ENCODE measurements at places on chromosomes 7 and 10. TPM values are rescaled to one million over a fixed set of nuclear protein-coding genes. Genes with fewer than 3 reads are reported as not detected.

PBLD gene
- 0.66 TPM for polyA plus RNA-seq

CYP3A7 gene
- not detected for polyA plus RNA-seq

PKD2L1 gene
- polyA plus RNA-seq, result not detected

HPSE2 gene
- 0.01 TPM for polyA plus RNA-seq

SPDYE16 gene
- not detected for polyA plus RNA-seq

DRGX gene
- polyA plus RNA-seq, result not detected

DNA sequence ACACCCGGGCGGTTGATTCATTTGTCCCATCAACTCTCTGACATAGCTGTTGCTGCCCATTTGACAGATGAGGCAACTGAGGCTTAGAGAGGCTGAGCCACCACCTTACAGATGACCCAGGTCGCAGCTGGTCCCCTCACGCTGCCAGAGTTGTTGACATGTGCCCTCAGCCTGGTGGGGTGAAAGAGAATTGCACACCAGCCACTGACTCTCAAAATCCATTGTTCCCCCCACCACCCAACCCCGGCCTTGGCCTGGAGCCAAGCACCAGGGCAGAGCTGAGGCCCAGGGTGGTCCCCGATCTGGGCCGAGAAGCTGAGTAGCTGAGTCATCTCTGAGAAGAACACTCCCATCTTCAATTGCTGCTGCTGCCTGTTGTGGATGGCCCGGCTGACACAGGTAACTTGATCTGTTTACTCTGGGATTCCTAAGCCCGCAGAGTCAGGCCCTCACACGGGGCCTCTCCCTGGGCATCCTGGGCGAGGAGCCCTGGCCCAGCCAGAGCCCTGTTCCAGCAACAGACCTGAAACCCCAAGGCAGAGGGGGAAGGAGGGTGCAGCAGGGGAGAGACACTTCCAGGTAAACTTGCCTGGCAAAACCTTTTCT, 27.5 kb downstream of the PVRIG start:
- no peak for DNase-seq

GRCh38 chr7:34322841-34323240, 335.2 kb upstream of the NPSR1 start:
- DNase-seq, result no peak

GRCh38 chr10:67853512-67853911, 15.5 kb upstream of the DNAJC12 start:
- no peak for DNase-seq

DNA sequence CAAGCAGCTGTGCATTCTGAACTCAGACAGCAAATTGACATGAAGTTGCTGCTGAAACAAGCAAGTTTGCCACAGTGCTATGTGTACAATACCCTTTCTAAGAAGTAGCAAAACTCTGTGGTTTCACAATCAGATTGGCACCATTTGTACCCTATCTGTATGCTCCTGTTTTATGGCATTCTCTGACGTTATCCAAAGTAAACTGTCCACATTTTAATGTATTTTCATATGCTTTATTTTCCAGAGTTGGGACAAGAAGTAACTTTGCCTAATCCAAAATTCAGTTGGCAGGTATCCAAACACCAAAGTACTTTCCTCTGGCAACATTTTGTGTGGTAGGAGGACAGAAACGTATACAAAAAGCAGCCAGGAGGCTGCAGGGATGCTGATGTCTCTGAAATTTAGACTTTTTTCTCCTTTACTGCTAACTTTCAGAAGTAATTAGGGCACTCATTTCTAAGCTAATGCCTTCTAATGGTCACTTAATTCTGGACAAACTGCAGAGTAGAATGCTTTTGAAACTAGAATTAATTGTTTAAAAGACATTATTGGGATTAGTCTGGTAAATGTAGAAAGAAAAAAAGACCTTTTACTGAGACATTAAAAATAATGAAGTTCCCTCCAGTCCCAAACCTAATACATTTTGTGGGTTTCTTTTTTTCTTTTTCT, 414.7 kb upstream of the NRP1 start:
- no peak for DNase-seq

- no peak for DNase-seq
These were observed 131.6 kb downstream of the AGMO start for GRCh38 chr7:15430191-15430590.

GRCh38 chr7:80443325-80443724, 68.5 kb downstream of the GNAT3 start:
- no peak for DNase-seq

DNA sequence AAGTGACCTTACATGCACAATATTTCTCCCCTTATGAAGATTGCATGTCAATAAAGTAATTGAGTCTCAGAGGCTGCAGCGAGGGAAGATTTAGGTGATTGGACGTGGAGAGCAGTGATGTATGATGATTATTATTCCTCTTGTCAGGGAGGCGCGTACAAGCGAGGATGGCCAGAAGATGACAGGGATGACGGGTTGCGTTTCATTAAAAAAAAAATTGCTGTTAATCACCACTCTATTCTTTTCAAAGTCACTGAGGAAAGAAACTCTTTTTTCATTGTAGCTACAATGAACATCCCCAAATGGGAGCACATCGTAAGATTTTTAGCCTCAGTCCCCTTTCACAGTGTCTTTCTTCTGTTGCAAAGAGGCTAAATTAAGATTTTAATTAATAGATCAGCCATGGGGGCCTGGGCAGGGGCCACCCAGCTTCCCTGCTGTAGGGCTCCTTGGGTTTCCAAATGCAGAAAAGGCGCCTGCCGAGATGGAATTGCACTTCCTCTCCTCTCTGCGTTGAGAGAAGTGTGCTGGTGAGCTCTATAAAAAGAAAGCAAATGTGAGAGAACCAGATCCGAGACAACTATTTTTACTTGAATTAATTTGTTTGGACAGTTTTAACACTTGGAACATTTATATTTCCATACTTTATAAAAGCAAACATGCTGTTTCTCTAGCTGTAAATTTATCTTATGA, 998.1 kb downstream of the LRMDA start:
- no peak for DNase-seq

- no peak for DNase-seq
These were observed 261.0 kb upstream of the MKLN1 start for GRCh38 chr7:131066635-131067034.

DNA sequence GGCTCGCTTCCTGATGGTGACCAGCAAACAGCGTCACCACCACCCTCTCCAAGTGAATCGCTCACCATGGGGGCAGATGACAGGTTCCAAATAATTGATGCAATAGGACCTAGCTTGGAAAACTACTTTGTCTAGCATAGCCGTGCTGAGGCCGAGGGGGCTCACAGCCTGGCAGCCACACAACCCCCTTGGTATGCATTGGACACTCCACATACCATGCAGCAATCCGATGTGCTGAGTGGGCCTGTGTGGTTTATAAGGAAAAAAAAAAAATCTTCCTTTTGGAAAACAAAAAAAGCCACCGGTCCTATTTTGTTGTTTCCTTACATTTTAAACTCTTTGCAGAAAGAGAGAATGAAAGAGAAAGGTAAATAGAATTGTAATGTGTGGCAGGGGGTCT, 15.1 kb downstream of the GATA3 start:
- no peak for DNase-seq

DNA sequence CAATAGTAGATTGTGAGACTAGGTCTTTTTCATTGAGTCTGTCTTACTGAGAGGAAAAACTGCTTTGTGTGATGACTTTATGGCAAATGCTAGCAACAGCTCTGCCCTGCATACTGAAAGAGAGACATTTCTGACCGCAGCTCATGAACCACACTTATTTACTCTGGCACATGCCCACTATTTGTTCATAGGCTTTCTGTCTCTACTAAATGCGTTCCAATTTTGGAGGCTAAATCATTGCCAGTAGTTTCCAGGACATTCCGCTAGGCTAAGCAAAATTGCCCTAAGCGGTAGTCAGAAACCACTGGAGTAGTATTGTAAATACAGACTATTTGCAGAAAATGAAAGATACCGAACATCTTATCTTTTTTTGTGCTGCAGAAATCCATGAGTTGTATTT, 55.6 kb upstream of the DLX6 start:
- no peak for DNase-seq

DNA sequence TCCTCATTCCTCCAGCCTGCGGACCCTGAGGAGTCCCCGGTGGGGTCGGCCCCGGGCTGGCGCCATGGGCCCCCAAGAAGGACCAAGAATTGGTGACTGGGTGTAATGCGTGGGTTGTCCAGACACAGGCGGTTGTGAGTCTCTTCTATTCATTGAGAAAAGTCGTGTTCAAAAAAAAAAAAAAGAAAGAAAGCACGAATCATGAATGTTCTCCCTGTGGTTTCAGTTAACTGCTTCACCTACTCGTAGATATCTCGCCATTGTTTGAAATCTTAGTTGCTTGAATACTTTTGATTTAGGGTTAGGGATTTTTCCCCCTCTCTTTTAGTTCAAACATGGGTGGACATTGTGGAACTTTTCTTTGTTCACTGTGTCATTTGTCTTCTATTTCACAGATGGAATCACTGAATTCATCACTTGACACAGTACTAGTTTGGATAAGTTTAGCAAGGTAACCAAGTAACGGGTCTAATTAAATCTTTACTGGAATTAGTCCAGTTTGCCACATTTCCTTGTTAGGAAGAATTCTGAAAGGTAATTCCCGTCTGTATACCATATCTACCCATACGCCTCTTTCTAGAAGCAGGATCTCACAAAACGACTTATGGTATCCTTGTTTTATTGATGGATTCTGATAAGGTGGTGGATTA, 775 bp downstream of the STARD3NL start:
- no peak for DNase-seq

GRCh38 chr10:122301055-122301810, 30.1 kb downstream of the BTBD16 start:
- DNase-seq, result no peak

DNA sequence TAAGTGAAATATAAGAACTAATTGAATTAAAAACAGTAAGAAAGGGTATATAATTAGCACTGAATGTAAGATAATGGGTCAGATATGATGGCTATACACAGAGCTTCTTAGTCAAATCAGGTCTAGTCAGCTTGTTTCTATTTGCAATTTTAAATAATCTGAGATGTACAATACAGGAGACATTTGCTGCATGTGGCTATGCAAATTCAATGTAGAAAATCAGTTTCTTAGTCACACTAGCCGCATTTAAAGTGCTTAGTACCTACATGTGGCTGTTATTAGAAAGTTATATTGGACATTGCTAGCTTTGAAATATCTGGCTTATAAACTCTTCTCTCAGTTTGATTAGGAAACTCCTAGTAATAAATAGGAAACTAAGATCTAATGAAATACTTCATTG, 25.3 kb downstream of the CCDC7 start:
- DNase-seq, result no peak

- DNase-seq, result no peak
These were observed 162.3 kb downstream of the SKIDA1 start for GRCh38 chr10:21363092-21363730.

DNA sequence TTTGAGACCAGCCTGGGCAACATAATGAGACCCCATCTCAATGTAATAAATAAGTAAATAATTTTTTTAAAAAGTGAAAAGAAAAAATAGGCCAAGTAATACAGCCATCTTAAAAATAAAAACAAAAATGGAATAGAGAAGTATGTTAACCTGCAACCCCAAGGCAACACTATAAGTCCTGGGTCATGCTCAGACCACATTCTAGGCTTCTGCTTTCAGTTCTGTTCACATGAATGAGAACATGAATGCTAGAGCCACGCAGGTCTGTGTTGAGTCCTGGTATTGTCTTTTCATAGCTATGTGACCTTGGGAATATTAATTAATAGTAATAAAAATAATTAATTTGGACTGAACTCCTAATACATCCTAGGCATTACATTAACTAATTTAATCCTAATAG, 284.0 kb downstream of the AUTS2 start:
- no peak for DNase-seq

DNA sequence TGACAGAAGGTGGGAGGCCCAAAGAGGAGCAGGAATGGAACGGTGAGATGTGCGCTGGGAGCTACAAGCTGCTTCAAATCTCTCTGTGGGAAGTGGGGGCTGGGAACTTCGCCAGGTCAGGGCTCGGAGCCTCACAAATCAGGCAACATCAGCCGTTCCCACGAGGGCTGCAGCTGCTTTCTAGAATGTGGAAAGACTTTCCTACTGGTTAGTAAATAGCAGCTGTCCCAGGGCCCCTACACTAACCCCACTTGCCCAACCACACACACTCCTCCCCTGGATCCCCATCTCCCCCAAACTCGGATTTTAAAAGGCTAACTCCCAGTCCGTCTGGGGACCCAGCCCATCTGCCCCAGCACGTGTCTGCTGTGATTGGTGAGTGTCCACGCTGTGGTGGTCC, 40.6 kb upstream of the PITRM1 start:
- no peak for DNase-seq

DNA sequence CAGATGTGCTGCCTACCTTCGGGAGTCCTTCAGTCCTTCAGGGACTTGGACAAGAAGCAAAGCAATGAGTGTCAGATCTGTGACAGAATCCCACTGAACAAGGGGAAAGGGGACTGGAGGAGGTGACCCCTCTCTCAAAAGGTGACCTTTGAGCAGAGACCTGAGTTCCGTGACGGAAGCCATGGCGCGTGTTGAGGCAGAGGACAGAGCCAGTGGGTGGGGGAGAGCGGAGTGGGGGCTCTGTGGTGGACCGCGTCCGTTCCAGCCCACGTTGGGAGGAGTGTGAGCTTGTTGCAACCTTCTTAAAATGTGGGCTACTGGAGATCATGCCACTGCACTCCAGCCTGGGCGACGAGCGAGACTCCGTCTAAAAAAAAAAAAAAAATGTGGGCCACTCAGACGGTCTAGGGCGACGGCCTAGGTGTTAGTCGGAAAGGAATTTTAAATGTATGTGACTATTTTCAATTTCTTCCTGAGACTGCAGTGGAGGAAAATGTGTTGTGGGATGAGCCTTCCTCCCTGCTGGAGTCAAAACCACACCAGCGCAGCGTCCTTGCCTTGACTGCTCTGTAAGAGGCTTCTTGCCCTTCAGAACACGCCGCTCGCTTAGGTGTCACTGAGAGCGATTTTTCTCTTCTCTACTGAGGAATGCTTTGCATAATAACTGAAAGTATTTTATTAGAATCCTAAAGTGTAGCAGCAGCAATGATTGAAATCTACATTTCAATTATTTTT, 272.7 kb downstream of the CELF2 start:
- DNase-seq, result no peak

- no peak for DNase-seq
These were observed 78.7 kb upstream of the ARID5B start for GRCh38 chr10:61822781-61823230.

- DNase-seq, result no peak
These were observed 15.4 kb upstream of the CSGALNACT2 start for GRCh38 chr10:43122826-43123225.

- DNase-seq, result no peak
These were observed 29.4 kb upstream of the NMT2 start for GRCh38 chr10:15197911-15198310.

GRCh38 chr10:62451611-62451975, 77.4 kb downstream of the ZNF365 start:
- no peak for DNase-seq

- no peak for DNase-seq
These were observed 181.4 kb downstream of the ARID5B start for GRCh38 chr10:62082729-62083411.

DNA sequence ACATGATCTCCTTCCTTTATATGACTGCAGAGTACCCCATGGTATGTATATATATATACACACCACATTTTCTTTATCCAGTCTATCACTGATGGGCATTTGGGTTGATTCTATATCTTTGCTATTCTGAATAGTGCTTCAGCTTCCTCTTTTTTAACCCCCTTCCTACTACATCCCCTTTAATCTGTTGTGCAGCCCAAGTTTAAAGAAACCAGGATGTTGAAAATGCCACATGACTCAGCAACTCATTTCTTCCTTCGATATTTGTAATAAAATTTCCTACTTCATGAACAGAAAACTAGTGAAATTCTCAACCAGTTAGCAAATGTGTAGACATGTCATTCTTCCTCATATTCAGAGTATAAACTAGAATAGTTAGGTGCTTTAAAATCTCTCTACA, 1245.7 kb upstream of the SORCS1 start:
- DNase-seq, result no peak

- no peak for DNase-seq
These were observed 350.6 kb downstream of the TFEC start for GRCh38 chr7:115679976-115680375.

All from keratinocyte (primary cell).